ENCODE measurements at places on chromosomes 16 and 17. TPM values are rescaled to one million over a fixed set of nuclear protein-coding genes. Genes with fewer than 3 reads are reported as not detected.

GRCh38 chr16:52227851-52228250 lies 319.1 kb downstream of the TOX3 start:
- H3K27ac ChIP-seq: no peak overlapping the region
- no peaks in the 10 kb centered on the region for H3K36me3 ChIP-seq
- H3K4me1 ChIP-seq: no peaks in the 10 kb centered on the region
- H3K27me3 ChIP-seq: no peaks in the 10 kb centered on the region
- no peak overlapping the region for H3K4me3 ChIP-seq

DNA sequence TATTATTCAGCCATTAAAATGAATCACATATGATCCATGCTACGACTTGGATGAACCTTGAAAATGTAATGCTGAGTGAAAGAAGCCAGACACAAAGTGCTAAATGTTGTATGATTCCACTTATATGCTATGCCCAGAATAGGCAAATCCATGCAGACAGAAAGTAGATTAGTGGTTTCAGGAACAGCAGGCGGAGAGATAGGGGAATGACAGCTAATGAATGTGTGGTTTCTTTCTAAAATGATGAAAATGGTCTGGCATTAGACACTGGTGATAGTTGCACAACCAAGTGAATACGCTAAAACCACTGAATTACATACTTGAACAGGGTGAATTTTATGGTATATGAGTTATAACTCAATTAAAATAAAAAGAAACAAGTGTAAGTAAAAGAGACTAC lies 121.8 kb upstream of the NOG start:
- no peaks in the 10 kb centered on the region for H3K4me1 ChIP-seq
- H3K36me3 ChIP-seq: no peaks in the 10 kb centered on the region
- H3K4me3 ChIP-seq: no peak overlapping the region
- no peak overlapping the region for H3K27ac ChIP-seq

GRCh38 chr17:75876190-75876937 lies 2.0 kb downstream of the TRIM47 start:
- H3K4me3 ChIP-seq: peak overlapping the region; percentile 88

- DNase-seq: no peak
- H3K4me1 ChIP-seq: peaks cover 17% of the 10 kb centered on the region
- no peaks in the 10 kb centered on the region for H3K27me3 ChIP-seq
- peaks cover 25% of the 10 kb centered on the region for H3K36me3 ChIP-seq
Observed at GRCh38 chr16:74496054-74496453, 74.8 kb upstream of the CLEC18B start.

- H3K4me3 ChIP-seq: no peak overlapping the region
- DNase-seq: no peak
- H3K36me3 ChIP-seq: peaks cover 11% of the 10 kb centered on the region
- H3K4me1 ChIP-seq: no peaks in the 10 kb centered on the region
Observed at GRCh38 chr16:81676883-81677737, 102.0 kb upstream of the PLCG2 start.

GRCh38 chr17:5286846-5287245 lies 4.8 kb downstream of the RABEP1 start:
- peaks cover 30% of the 10 kb centered on the region for H3K4me1 ChIP-seq
- peaks cover 13% of the 10 kb centered on the region for H3K36me3 ChIP-seq
- H3K4me3 ChIP-seq: no peak overlapping the region
- DNase-seq: no peak
- no peaks in the 10 kb centered on the region for H3K27me3 ChIP-seq

GRCh38 chr17:46737326-46737725 lies 81.2 kb downstream of the WNT3 start:
- no peak overlapping the region for H3K27ac ChIP-seq
- no peaks in the 10 kb centered on the region for H3K4me1 ChIP-seq
- no peaks in the 10 kb centered on the region for H3K27me3 ChIP-seq
- H3K36me3 ChIP-seq: no peaks in the 10 kb centered on the region
- no peak overlapping the region for H3K4me3 ChIP-seq

DNA sequence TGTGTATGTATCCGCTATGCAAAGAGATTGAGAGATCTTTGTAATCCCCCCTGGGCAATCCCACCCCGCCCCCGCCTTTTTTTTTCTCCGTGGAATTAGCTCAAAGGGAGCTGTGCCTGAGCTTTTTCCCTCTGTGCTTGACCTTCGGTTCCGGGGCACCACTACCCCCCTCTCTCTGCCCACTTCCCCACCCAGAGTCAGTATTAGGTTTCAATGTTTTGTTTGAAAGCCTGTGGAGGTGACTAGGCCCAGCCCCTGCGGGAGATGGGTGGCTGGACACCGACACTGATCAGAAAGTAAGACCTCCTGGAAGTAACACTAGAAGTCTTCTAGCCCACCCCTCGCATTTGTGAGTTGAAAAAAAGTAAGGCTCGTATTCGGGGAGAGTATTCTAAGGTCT lies 7.0 kb downstream of the CBLN1 start:
- no peaks in the 10 kb centered on the region for H3K4me1 ChIP-seq
- no peak for DNase-seq
- no peak overlapping the region for H3K27ac ChIP-seq
- H3K36me3 ChIP-seq: peaks cover 4% of the 10 kb centered on the region

GRCh38 chr17:59456428-59456827 lies 109.0 kb upstream of the DHX40 start:
- H3K27me3 ChIP-seq: peaks cover 17% of the 10 kb centered on the region
- no peak for DNase-seq
- H3K27ac ChIP-seq: no peak overlapping the region
- no peak overlapping the region for H3K4me3 ChIP-seq

DNA sequence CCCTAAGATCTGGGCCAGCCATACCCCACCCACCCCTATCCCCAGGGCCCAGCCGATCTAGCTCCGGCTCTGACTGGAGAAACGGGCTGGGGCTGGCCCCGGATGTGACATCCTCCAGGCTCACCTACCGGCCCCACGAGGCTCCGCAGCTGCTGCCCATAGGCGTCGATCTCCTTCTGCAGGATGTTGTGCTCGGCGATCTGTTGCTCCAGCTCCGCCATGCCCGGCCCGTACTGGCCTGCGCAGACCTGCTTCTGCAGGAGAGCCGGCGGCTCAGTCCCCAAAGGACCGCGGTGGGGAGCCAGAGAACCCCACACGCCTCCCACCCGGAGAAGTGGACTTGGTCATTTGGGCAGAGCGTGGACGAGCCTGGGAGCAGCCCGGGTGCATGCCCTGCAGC lies 4.8 kb downstream of the EVPL start:
- H3K27me3 ChIP-seq: no peaks in the 10 kb centered on the region
- no peak overlapping the region for H3K4me3 ChIP-seq
- peaks cover 2% of the 10 kb centered on the region for H3K4me1 ChIP-seq
- DNase-seq: no peak
- no peaks in the 10 kb centered on the region for H3K36me3 ChIP-seq

DNA sequence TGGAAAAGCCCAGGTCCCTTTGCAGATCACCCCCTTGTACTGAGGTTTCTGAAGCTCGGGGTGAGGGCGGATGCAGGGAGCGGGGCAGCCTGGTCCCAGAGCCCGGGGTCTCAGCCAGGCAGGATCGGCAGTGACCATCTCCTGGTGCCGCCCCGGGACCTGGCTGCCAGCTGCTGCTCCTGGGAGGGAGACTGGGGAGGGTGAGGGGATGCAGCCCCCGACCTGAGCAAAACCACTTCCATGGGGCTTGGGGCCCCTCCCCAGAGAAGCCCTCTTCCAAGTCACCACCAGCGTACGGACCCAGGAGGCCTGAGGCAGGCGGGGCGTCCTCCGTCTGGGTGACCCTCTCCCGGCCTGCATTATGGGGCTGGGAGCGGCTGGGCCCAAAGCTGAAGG lies 14.8 kb downstream of the CD7 start:
- peak overlapping the region; percentile 66 for H3K4me3 ChIP-seq
- H3K27ac ChIP-seq: peak overlapping the region; percentile 94
- H3K4me1 ChIP-seq: peaks cover 88% of the 10 kb centered on the region
- no peaks in the 10 kb centered on the region for H3K36me3 ChIP-seq
- DNase-seq: no peak

- H3K4me3 ChIP-seq: peak overlapping the region; percentile 54
- H3K36me3 ChIP-seq: peaks cover 56% of the 10 kb centered on the region
- H3K4me1 ChIP-seq: peaks cover 83% of the 10 kb centered on the region
- peak overlapping the region; percentile 66 for H3K27ac ChIP-seq
- no peaks in the 10 kb centered on the region for H3K27me3 ChIP-seq
Observed at GRCh38 chr16:50282010-50282538, 15.7 kb downstream of the ADCY7 start.

- H3K27me3 ChIP-seq: no peaks in the 10 kb centered on the region
- no peak for DNase-seq
- H3K4me1 ChIP-seq: peaks cover 14% of the 10 kb centered on the region
- no peak overlapping the region for H3K27ac ChIP-seq
- no peak overlapping the region for H3K4me3 ChIP-seq
Observed at GRCh38 chr16:18833707-18834505, 32.6 kb upstream of the ARL6IP1 start.

The TBC1D3H gene
- total RNA-seq: not detected

The NME4 gene
- total RNA-seq: 7.0 TPM

The ADAMTS18 gene
- not detected for total RNA-seq

The FAM20A gene
- not detected for total RNA-seq

The CCL22 gene
- total RNA-seq: not detected

The OR4D1 gene
- 0.29 TPM for total RNA-seq

The DPEP2 gene
- 4.7 TPM for total RNA-seq

The NOTUM gene
- not detected for total RNA-seq

The ZPBP2 gene
- total RNA-seq: not detected

The RAB37 gene
- total RNA-seq: 36.7 TPM
